Caco-2 (cell line): ENCODE measurements at places on chromosomes 1 and 21.

- no peak overlapping the region for H3K27ac ChIP-seq
- H3K4me3 ChIP-seq: no peak overlapping the region
- H3K36me3 ChIP-seq: no peaks in the 10 kb centered on the region
- no peaks in the 10 kb centered on the region for H3K27me3 ChIP-seq
- no peak for DNase-seq
- peaks cover 9% of the 10 kb centered on the region for H3K4me1 ChIP-seq
Measured at GRCh38 chr1:226820941-226821718, 49.3 kb upstream of the PSEN2 start.

- no peaks in the 10 kb centered on the region for H3K27me3 ChIP-seq
- no peak overlapping the region for H3K4me3 ChIP-seq
- DNase-seq: no peak
- H3K36me3 ChIP-seq: peaks cover 5% of the 10 kb centered on the region
Measured at GRCh38 chr1:43276673-43277072, 6.9 kb downstream of the TMEM125 start.

DNA sequence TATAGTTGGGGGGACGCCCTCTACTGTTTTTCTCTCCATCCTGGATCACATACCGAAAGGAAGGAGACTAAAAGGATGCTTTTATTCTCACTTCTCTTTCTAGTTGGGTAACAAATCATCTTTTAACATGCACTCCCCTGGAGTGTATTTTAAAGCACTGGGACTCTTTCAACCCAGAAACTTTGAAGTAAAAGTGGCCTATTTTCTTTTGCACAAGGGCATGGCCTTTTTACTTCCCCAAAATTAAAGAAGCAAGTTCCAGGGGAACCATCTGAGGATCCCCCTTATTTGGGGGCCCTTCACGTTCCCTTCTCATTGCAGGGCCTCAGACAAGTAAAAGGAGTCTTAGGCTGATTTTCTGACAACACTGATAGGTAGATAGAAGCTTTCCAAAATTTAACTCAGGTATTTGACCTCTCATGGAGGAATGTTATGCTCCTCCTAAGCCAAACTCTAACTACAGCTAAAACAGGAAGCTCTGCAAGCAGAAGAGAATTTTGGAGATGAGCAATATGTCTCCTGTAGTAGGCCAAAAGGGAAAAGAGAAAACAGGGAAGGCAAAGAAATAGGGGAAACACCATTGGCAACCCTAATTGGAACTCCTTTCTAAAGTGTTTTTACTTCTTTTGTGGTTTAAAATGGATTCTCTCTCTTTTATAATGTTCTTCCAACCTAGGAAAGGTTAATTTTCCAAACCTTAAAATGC is 8.9 kb upstream of the CD46 start:
- H3K36me3 ChIP-seq: no peaks in the 10 kb centered on the region
- peaks cover 32% of the 10 kb centered on the region for H3K4me1 ChIP-seq
- DNase-seq: no peak
- no peak overlapping the region for H3K27ac ChIP-seq

DNA sequence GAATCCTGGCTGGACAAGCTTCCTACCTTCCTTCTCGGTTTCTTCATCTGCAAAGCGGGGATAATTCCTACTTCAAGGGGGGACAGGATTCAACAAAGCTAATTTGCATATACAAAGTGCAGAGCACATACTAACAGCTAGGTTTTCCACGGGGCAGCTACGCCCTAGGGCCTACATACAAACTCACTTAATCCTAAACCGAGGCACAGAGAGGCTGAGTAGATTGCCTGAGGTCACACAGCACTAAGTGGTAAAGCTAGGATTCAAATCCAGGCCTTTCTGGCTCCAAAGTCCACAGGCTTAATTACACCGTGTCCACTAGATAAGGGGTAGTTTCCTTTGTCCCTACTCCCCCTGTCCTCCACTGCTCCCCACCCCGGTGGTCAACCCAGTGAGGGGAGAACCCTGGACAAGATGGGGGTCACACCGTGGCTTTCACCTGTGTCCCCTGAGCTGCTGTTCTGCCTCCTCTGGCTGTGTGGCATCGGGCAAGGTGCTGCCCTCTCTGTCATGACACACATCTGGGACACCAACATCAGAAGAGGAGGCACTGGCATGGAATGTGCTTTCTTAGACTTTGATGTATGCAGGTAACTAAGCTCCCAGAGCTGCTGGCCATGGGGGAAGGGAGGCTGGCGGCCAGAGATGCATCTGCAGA is 44.5 kb downstream of the TAS1R2 start:
- no peaks in the 10 kb centered on the region for H3K4me1 ChIP-seq
- H3K4me3 ChIP-seq: no peak overlapping the region
- H3K27me3 ChIP-seq: no peaks in the 10 kb centered on the region

GRCh38 chr1:32399843-32400242 is 5.6 kb upstream of the BSDC1 start:
- DNase-seq: no peak
- H3K4me3 ChIP-seq: no peak overlapping the region
- H3K27ac ChIP-seq: no peak overlapping the region
- no peaks in the 10 kb centered on the region for H3K36me3 ChIP-seq

DNA sequence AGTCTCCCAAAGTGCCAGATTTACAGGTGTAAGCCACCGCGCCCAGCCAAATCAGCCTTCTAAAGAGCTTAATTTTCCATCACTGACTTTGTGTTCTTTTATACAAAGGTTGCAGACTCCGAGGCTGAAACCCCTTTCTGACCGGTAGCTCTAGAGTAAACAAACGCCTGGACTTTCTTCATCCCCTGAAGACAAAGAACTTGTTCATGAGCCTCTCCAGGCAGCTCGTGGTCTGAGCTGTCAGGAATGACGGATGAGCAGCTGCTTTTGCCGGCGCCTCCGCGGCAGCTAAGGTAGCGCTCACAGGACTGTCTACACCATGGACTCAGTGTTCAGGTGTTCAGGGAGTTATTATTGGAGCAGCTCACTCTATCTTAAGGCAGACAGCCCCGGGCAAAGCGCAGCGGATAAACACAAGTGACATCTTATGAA is 128.5 kb upstream of the ERRFI1 start:
- H3K4me3 ChIP-seq: no peak overlapping the region
- H3K36me3 ChIP-seq: no peaks in the 10 kb centered on the region
- peaks cover 15% of the 10 kb centered on the region for H3K4me1 ChIP-seq
- peak; percentile 84 for DNase-seq
- peak overlapping the region; percentile 83 for H3K27ac ChIP-seq

DNA sequence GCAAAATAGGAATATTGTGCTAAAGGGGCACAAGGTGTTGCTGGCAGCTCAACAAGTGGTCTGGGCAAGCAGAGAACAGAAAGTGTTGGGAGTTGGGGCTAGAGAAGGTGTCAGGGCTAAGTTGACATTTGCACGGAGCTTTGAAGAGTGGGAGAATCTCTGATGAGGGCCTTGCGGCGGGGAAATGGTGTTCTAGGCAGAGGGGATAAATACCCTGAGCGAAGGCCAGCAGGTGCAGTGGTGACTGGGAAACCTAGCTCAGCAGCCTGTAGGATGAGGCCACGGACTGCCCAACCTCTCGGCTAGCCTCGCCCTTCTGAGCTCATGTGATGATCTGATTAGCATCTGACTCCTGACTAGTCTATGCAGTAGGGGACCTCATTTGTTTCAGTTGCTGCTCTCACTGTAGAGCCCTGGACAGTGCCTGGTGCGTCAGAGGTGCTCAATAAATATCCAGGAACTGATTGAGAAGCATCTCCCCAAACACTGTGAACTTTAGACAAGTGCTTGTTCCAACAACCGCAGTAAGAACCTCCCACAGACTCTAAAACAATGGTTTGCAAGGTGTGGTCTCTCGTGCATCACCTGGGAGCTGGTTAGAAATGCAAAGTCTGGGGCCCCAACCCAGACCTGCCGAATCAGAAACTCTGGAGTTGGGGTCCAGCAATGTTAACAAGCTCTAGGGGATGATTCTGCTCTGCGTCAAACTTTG is 1.0 kb upstream of the FOXO6 start:
- DNase-seq: no peak
- no peaks in the 10 kb centered on the region for H3K36me3 ChIP-seq
- peaks cover 6% of the 10 kb centered on the region for H3K4me1 ChIP-seq
- H3K4me3 ChIP-seq: peak overlapping the region; percentile 29; the same call in 1 of the 2 replicates
- no peaks in the 10 kb centered on the region; the same call in 1 of the 2 replicates for H3K27me3 ChIP-seq
- peak overlapping the region; percentile 69 for H3K27ac ChIP-seq

- no peaks in the 10 kb centered on the region for H3K4me1 ChIP-seq
- H3K27me3 ChIP-seq: no peaks in the 10 kb centered on the region
Measured at GRCh38 chr1:93963585-93963984, 54.4 kb upstream of the GCLM start.

- H3K4me3 ChIP-seq: no peak overlapping the region
- H3K27ac ChIP-seq: no peak overlapping the region
- H3K4me1 ChIP-seq: no peaks in the 10 kb centered on the region
- DNase-seq: no peak
- H3K36me3 ChIP-seq: no peaks in the 10 kb centered on the region
- no peaks in the 10 kb centered on the region for H3K27me3 ChIP-seq
Measured at GRCh38 chr1:205962821-205963221, 19.6 kb upstream of the SLC26A9 start.
